ENCODE measurements at places on chromosomes 6 and 20.

GRCh38 chr6:154950979-154951344 lies 44.2 kb upstream of the TIAM2 start:
- no peak for DNase-seq

- no peak for DNase-seq
These were observed 25.2 kb upstream of the FYN start for GRCh38 chr6:111898452-111898851.

- no peak for DNase-seq
These were observed 22.5 kb upstream of the C6orf58 start for GRCh38 chr6:127554435-127555006.

GRCh38 chr6:29992807-29993206 lies 50.5 kb downstream of the HLA-A start:
- no peak for DNase-seq

- no peak for DNase-seq
These were observed 13.1 kb upstream of the RSPO4 start for GRCh38 chr20:1015181-1015580.

DNA sequence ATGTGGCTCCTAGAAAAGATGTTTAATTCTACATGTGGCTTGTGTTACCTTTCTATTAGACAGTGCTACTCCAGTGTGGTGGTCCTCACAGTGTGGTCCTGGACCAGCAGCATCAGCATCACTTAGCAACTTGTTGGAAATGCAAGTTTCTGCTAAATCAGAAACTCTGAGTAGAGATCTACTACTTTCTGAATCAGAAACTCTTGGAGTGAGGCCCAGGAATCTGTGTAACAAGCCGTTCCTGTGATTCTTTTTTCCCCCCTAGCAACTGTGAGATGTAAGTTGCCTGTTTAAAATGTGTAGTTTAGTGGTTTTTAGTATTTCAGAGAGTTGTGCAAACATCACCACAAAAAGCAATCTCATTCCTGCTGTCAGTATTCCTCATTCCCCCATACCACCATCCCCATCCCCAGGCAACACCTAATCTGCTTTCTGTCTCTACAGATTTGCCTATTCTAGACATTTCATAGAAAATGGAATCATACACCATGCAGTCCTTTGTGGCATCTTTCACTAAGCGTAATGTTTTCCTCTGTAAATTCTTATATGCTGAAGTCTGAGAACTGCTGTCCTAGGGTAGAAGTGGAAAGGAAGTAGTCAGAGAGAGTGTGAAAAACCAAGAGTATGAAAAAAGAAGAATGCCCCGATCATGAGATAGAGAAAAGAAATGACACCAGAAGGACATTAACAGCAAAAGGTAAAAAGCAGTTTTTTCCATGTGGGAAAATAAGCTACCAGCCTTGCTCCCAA lies 18.9 kb upstream of the BTBD9 start:
- DNase-seq: no peak
